Stimulated activated CD8-positive, alpha-beta memory T cell treated with anti-CD3 and anti-CD28 coated beads, Interleukin-7, amount 100 ng/mL, for 4 hours (primary cell): ENCODE measurements at places on chromosomes 3 and 15.

- DNase-seq, result no peak
Measured at GRCh38 chr15:74525309-74525708, 15.7 kb upstream of the ARID3B start.

- DNase-seq, result no peak
Measured at GRCh38 chr3:186418671-186419145, 56.7 kb upstream of the DGKG start.

GRCh38 chr15:67103869-67104268, 38.5 kb downstream of the SMAD3 start:
- no peak for DNase-seq

DNA sequence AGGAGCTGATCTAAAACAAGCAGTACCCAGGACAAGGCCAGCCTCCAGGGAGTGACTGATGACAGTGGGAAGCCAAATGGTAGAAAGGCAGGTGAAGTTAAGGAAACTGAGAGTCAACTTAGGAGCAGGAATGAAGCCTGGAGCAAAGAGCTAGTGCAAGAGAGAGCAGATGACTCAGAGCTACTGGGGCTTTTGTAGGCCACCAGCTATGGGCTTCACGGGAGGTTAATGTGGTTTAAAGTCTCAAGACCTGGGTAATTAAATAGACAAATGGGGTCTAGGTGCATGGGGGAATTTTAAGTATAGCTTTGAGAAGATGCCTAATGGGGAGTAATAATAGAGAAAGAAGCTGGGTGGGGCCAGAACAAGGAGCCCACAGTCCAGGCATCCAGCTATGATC, 3.1 kb downstream of the CD86 start:
- DNase-seq, result no peak

GRCh38 chr3:10599444-10599843, 94.1 kb upstream of the ATP2B2 start:
- no peak for DNase-seq

DNA sequence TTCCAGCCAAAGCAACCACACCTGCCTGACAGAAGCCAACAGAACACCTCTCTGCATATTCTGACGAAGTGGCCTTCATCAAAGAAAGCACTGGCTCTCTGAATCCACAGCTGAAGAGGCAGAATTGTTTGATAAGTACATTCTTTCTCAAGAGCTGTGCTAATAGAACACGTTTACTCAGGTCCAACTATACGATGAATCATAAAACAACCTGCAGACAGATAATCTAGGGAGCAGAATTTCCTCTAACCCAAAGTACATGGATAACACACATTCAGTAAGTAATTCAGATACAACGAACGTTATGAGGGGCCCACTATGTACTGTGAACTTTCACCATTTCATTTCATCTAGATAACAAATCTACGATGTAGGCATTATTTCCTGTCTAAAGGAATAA, 25.4 kb downstream of the ALDH1A2 start:
- no peak for DNase-seq

DNA sequence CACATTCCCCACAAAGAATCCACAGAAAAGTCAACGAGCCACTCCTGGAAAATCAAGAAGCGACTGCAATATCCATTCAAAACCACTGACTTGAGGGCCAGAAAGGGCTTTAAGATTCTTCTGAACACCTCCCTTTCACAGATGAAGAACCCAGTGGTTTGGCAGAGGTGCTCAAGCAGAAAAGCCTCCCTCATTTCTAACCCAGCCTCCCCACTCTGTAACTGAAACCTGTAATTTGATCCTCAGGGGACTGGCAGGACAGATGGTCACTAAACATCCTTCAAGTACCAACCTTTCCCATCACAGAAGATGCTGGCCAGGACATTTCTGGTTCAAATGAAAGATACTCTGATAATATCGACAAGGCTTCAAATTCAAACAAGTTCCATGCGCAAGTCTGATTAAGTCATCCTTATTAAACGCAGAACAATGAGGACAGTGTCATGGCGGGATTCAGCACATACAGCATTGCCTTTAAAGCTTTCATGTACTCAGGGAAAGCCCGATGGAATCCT, 5.5 kb downstream of the SEMA5B start:
- DNase-seq, result no peak

- DNase-seq, result no peak
Measured at GRCh38 chr3:186207515-186207914, 98.6 kb upstream of the ETV5 start.

GRCh38 chr3:133532951-133533350, 40.5 kb upstream of the CDV3 start:
- no peak for DNase-seq

GRCh38 chr15:41905036-41905793, 11.4 kb upstream of the SPTBN5 start:
- no peak for DNase-seq

- no peak for DNase-seq
Measured at GRCh38 chr3:69567023-69567709, 172.1 kb upstream of the MITF start.

GRCh38 chr3:66989860-66990696, 8.0 kb upstream of the KBTBD8 start:
- DNase-seq, result no peak
